ENCODE measurements at places on chromosomes 16 and 17. TPM values are rescaled to one million over a fixed set of nuclear protein-coding genes. Genes with fewer than 3 reads are reported as not detected.

Gene GAN
- total RNA-seq = 15.7 TPM

Gene NBR1
- 109 TPM for total RNA-seq

Gene PIEZO1
- 208 TPM for total RNA-seq

Gene IL17C
- not detected for total RNA-seq

Gene CFAP97D1
- not detected for total RNA-seq

Gene SLC5A10
- total RNA-seq = not detected

Gene EVPLL
- total RNA-seq = not detected

Gene CDR2L
- total RNA-seq = 23.1 TPM

Gene KARS1
- total RNA-seq = 225 TPM

Gene TMEM238L
- not detected for total RNA-seq

Gene KRT25
- total RNA-seq = not detected

Gene CMTM3
- total RNA-seq = 23.1 TPM

Gene KRTAP4-9
- total RNA-seq = not detected

Gene SLC12A3
- total RNA-seq = not detected

Gene ZNF423
- 1.7 TPM for total RNA-seq

Gene CACNA1H
- not detected for total RNA-seq

Gene CIBAR2
- total RNA-seq = not detected

Gene PIK3R6
- not detected for total RNA-seq

Gene RCVRN
- not detected for total RNA-seq

Gene P4HB
- 824 TPM for total RNA-seq

Gene SLFN5
- 36.6 TPM for total RNA-seq

Gene FAM20A
- total RNA-seq = under 0.01 TPM

Gene SYT17
- total RNA-seq = 0.53 TPM

Gene ZSCAN10
- not detected for total RNA-seq

Gene KRTAP9-9
- not detected for total RNA-seq

Gene FBXW10
- total RNA-seq = not detected

Gene NUBP2
- 61.0 TPM for total RNA-seq

Gene KRTAP4-3
- total RNA-seq = not detected

Gene ITGA2B
- 0.22 TPM for total RNA-seq

Gene G6PC1
- total RNA-seq = not detected

Gene TM4SF5
- total RNA-seq = not detected

Gene ACAP1
- not detected for total RNA-seq

Gene KRTAP4-5
- total RNA-seq = not detected

Gene NKD1
- under 0.01 TPM for total RNA-seq

Gene LPO
- total RNA-seq = not detected

Gene HLF
- total RNA-seq = under 0.01 TPM

Gene KRTAP1-1
- total RNA-seq = not detected

Gene KRT33B
- not detected for total RNA-seq

Gene WSCD1
- total RNA-seq = 53.8 TPM

Gene CD79B
- total RNA-seq = 1.3 TPM

Gene NTN1
- 0.13 TPM for total RNA-seq

Gene SRL
- 0.07 TPM for total RNA-seq

Gene STH
- not detected for total RNA-seq

Gene SCIMP
- total RNA-seq = not detected
